ENCODE measurements at places on chromosomes 6 and 20.

DNA sequence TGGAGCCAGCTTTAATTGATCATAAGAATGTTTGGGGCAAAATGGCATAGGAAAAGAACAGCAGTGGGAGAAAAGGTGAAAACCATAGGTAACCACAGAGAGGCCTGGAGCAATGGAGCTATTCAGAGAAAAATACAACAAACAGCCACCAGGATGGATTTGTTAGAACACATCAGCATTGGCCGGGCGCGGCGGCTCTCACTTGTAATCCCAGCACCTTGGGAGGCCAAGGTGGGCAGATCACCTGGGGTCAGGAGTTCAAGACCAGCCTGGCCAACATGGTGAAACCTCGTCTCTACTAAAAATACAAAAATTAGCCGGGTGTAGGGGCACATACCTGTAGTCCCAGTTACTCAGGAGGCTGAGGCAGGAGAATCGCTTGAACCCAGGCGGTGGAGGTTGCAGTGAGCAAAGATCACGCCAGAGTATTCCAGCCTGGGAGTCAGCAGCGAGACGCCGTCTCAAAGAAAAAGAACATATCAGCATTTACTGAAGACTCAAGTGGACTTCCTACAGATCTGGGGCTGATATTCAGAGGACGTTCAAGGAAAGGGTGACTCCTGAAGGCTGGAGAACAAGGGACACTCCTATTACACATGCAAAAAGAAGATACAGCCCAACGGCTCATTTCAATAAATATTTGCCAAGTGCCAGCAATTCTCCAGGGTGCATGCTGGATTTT, 20.2 kb downstream of the SNHG17 start:
- no peak for DNase-seq

GRCh38 chr20:10511509-10512251, 76.6 kb downstream of the SLX4IP start:
- DNase-seq: peak; percentile 97

GRCh38 chr20:35235881-35236280, 9.4 kb downstream of the MMP24 start:
- DNase-seq: no peak

DNA sequence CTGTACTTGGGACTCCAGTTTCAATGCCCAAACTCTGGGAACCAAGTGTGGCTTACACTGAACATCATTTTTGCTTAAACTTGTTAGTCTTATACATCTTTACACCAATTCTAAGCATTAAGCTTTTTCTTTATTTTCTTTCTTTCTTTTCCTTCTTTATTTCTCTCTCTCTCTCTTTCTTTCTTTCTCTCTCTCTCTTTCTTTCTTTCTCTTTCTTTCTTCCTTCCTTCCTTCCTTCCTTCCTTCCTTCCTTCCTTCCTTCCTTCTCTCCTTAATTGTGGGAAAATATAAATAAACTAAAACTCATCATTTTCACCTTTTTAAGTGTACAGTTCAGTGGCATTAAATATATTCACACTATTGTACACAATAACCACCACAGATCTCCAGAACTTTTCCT, 31.6 kb upstream of the HLA-DQA2 start:
- DNase-seq: no peak

- DNase-seq: no peak
Measured at GRCh38 chr20:24585796-24586522, 116.5 kb downstream of the SYNDIG1 start.

- DNase-seq: no peak
Measured at GRCh38 chr20:44938637-44939036, 21.6 kb downstream of the TOMM34 start.

DNA sequence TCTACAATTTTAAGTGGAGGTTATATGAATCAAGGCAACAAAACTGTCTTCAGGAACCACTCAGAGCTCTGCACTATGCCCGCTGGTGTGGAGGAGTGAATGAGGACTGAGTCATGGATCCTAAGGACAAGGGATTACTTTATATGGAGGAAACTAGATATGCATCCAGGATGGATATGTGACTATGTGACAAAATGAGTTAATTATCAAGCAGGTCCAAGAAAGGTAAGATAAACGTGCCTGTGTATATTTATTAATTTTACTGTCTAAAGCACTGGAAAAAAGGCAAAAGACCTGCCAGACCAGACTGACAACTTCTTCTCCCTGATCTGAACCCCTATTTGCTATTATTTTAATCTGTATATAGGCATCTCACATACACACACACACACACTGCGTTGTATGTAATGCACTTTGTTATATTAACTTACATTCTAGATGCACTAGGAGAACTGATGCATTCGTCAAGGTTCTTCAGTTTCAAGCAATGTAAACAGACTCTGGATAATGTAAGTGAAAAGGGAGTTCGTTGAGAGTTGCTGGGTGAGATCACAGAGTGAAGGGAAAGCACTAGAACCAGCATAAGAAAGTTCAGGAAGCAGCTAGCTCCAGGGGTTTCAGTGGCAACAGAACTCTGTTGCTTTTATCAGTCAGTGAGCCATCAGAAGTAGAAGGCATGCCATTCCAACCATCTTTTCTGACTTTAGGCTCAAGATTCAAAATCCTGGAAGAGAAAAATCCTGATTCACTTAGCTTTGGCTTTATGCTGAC, 26.4 kb upstream of the ADGRG6 start:
- no peak for DNase-seq

- DNase-seq: no peak
Measured at GRCh38 chr6:32936239-32937152, 4.3 kb downstream of the HLA-DMB start.

GRCh38 chr6:30541515-30542403, 14.5 kb downstream of the GNL1 start:
- DNase-seq: peak; percentile 76

DNA sequence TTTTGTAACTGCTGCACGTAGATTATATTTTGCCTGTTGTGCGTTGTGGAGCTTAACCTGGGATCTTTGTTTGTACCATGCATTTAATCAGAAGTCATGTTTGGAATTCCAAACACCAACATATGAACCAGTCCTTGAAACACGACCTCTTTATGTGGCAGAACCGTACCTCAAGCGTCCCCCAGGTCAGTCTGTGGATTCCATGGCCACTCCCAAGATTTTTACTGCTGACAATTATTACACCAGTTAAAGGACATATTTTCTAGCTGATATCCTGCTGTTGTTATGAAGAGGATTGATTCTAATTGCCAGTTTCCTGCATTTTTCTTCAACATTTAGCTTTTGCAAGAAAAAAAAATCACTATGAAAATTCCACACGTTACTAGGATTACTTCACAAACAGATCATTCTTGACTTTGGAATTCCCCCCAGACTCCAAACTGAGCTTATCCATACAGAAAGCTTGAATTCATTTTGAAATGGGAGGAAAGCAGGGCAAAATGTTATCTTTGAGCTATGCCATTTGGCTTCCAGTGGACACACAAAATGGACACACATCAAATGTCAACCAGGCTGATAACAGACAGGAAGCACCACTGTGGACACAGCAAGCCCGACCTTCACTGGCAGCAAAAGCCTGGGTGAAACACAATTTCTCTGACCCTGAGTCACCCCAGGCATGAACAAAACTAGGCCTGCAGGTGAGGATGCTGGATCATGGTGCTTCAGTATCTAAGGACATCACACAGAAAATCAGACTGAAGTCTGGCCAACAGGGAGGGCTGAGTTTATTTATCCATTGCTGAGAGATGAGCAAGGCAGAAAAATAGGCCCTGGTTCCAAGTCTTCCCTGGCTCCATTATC, 542.9 kb upstream of the JAG1 start:
- DNase-seq: peak; percentile 94

DNA sequence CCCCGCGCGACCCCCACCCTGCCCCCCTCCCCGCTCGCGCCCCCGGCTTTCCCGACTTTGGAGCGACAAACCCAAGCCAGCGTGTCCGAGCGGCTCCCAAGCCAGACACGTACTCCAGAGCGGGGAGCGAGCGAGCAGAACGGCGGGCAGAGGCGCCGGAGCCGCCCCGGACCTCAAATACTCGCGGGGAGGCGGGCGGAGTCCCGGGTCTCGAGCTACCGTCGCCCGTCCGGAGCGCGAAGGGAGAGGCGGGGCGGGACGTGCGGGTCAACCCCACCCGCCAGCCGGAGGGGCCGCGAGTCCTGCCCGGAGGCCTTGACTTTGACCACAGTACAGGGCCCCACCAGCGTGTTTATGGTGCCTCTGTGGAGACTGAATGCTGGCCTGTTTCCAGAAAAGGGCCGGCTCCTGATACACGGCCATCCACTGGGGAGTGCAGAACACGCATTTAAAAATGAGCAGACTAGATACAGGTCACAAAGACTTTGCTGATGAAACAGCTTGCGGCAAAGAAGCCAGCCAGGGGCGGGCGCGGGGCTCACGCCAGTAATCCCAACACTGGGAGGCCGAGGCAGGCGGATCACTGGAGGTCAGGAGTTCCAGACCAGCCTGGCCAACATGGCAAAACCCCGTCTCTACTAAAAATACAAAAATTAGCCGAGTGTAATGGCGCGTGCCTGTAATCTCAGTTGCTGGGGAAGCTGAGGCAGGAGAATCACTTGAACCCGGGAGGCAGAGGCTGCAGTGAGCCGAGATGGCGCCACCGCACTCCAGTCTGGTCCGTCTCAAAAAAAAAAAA, at the start of gene SERPINB6:
Gene SERPINB6, minus strand, starts transcription at position 148 of the 799 bp plus-strand sequence. CDS start 12,235 bp downstream, outside the sequence.
- DNase-seq: peak; percentile 81

GRCh38 chr6:129596522-129596921, 113.5 kb downstream of the ARHGAP18 start:
- DNase-seq: no peak

GRCh38 chr6:9704989-9705388, 709.9 kb downstream of the TFAP2A start:
- no peak for DNase-seq

GRCh38 chr6:10391799-10392198, 23.1 kb downstream of the TFAP2A start:
- no peak for DNase-seq

DNA sequence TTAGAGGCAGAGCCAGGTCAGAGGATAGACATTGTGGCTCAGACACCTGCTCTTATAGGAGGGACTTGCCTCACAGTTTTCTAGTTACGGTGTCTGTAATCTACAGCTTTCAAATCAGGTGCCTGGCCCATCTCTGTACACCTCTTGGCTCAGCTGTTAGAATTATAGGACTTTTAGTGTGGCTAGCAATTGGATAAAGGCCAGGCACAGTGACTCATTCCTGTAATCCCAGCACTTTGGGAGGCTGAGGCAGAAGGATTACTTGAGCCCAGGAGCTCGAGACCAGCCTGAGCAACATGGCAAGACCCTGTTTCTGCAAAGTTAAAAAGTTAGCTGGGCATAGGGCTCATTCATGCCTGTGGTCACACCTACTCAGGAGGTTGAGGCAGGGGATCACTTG, 20.0 kb downstream of the BRPF3 start:
- peak; percentile 32 for DNase-seq

DNA sequence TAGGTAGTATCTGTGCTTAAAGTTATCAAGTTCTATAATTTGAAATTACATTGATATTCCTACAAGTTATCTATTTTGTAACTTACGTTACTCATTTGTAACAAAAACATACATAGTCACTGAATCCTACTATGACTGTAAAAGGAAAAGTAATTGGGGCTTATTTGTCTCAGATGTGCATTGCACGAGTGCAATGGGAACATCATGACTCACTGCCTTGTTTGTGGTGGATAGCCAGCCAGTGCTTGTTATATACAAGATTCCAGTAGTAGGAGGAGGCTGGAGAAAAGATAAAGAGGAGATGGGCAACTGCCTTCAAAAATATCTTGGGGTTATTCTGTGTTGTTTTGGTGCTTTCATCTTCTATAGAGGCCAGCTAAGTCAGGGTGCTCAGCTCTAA, 164.1 kb downstream of the RNF144B start:
- peak; percentile 51 for DNase-seq

GRCh38 chr6:134634966-134635365, 314.9 kb downstream of the ALDH8A1 start:
- DNase-seq: no peak

DNA sequence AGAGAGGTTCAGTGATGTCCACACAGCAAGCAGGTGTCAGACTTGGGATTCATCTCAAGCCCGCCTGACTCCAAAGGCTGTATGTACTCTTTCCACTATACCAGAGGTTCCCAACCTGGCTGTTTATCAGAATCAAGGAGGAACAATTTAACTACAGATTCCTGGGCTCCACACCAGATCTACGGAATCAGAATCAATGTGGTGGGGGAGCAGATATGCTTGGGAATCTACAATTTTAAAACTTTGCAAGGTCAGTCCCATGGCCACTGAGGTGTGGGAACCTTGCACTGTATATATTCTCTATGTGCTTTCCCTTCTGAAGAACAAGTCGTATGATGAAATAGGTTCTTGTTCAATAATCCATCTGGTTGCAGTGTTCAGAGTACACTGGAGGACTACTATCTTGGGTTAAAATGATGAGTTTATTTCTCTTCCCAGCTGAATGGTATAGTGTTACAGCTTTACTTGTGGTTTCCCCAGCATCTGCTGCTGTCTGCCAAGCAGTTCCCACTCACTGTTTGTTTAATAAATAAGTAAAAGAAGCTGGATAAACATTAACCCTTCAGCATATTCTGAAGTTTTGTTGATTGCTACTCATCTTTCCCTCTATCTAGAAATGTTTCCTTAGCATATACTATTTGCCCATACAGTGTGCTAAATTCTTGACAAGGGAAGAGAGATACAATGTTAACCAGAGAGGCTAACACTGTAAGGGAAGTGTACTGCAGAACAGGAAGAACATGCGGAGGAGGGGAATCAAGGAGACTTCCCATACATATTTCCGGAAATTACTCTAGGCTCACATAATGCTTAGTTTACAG, 9.9 kb downstream of the TTI1 start:
- DNase-seq: peak; percentile 75

DNA sequence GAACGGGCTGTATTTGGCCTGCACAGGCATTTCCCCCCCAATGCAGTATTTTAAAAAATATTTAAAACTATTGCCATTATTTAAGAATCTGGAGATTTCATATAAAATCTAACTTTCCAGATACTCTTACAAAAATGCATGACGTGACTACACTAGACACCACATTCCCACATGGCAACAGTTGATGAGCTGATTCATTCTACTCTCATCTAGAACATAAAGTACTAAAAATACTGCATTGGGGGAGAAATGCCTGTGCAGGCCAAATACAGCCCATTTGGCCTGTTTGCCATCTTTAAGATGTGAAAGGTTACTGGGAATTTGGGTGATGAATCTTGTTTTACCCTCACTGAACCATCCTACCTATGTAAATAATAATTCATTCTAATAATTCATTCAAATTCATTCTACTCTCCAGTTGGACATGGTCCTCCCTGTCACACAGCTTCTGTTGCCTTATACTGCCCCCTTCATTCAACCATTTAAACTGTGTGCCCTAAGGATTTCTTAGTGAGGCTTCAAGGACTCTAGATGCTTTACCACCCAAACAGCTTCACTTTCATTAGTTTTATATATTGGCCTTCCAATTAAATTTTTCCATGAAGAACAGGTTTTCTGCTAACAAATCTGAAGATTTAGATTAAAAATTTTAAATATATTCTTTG, 6.9 kb upstream of the ZSCAN16 start:
- no peak for DNase-seq

- DNase-seq: no peak
Measured at GRCh38 chr20:37972256-37973058, 60.8 kb downstream of the TTI1 start.

- no peak for DNase-seq
Measured at GRCh38 chr6:152026291-152026690, 218.8 kb downstream of the ESR1 start.

- no peak for DNase-seq
Measured at GRCh38 chr20:22561965-22562577, 22.3 kb downstream of the FOXA2 start.

Data from fibroblast of skin of scalp (primary cell).